Prostate gland (tissue), 2 donors: ENCODE measurements at places on chromosomes 2 and 18.
A peak's percentile ranks its signal among the peaks of the same experiment; 100 is the strongest.

DNA sequence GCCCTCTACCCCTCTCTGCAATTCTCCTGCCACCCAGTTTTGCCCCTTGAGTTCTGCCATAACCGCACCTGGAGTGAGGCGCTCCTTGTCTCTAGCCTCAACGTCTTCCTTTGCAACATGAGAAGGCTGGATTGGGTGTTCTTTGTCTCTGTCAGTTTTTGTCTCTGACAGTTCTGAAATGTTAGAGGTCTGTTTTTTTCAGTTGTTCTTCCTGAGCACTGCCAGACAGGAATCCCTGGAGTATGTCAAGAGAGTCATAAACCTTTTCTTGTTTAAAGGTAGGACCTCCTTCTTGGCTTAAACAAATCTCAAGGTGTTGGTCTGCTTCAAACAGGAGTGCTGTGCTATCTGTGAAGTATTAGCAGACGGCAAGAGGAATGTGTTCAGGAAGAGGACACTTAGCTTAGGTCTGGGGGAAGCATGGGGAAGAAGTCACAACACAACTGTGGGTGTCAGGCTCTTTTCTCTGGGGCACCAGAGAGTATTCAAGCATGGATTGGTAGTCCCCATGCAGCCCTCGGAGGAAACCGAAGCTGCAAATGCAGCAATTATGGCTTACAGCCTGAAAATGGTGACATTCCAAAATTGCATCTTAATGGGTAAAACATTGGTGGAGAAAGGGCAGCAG is 32.3 kb downstream of the AFF3 start:
- H3K36me3 ChIP-seq = no peaks in the 10 kb centered on the region
- H3K27me3 ChIP-seq = no peaks in the 10 kb centered on the region
- H3K4me1 ChIP-seq = peaks cover 6% of the 10 kb centered on the region
- no peak for DNase-seq
- H3K4me3 ChIP-seq = no peak overlapping the region
- H3K27ac ChIP-seq = no peak overlapping the region

DNA sequence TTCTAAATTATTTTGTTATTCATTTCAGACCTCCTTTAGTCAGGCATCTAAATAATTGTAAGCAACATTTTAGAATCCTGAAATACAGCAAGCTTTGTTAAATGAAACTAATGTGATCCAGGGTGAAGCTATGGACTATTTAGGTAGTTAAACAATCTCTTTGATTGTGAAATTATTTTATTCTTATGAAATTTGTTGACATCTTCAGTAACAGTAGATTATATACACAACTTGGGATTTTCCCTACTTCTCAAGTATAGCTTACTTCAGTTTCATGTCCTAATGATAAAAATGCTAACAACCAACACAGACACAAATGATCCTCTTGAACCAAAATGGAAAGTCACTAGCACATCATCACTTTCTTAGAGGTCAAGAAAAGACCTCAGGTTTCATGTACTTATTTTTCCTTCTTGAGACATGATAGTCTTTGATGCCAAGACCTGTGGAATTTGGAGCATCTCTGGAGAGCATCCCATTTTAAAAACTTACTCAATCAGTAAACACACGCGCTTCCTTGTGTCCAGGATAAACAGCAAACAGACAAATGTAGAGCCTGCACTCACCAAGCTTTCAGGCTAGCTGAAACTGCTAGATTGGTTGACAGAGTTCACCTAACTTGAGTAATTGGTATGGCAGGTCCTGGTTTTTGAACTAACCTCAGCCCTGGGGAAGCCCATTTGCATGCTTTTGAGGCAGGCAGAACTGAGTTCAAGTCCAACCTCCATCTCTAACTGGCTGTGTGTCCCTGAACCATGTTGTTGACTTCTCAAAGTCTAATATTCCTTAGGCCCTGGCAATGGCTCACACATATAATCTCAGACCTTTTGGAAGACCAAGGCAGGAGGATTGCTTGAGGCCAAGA is 47.8 kb downstream of the KCTD18 start:
- no peak overlapping the region for H3K27ac ChIP-seq
- no peaks in the 10 kb centered on the region for H3K4me1 ChIP-seq
- no peaks in the 10 kb centered on the region for H3K36me3 ChIP-seq
- H3K4me3 ChIP-seq = no peak overlapping the region
- no peak for DNase-seq

GRCh38 chr18:23986600-23987359 is 27.8 kb upstream of the TTC39C start:
- H3K27ac ChIP-seq = no peak overlapping the region
- no peaks in the 10 kb centered on the region for H3K27me3 ChIP-seq
- no peaks in the 10 kb centered on the region for H3K36me3 ChIP-seq
- H3K4me1 ChIP-seq = no peaks in the 10 kb centered on the region

- no peaks in the 10 kb centered on the region for H3K4me1 ChIP-seq
- no peak for DNase-seq
- no peaks in the 10 kb centered on the region for H3K27me3 ChIP-seq
- H3K27ac ChIP-seq = no peak overlapping the region
- no peaks in the 10 kb centered on the region for H3K36me3 ChIP-seq
Observed at GRCh38 chr2:6309415-6310255, 556.1 kb downstream of the CMPK2 start.

- H3K27ac ChIP-seq = no peak overlapping the region
- no peaks in the 10 kb centered on the region for H3K36me3 ChIP-seq
- no peak for DNase-seq
- H3K4me1 ChIP-seq = no peaks in the 10 kb centered on the region
- H3K4me3 ChIP-seq = no peak overlapping the region
- no peaks in the 10 kb centered on the region for H3K27me3 ChIP-seq
Observed at GRCh38 chr2:134099273-134099672, 154.6 kb upstream of the MGAT5 start.

DNA sequence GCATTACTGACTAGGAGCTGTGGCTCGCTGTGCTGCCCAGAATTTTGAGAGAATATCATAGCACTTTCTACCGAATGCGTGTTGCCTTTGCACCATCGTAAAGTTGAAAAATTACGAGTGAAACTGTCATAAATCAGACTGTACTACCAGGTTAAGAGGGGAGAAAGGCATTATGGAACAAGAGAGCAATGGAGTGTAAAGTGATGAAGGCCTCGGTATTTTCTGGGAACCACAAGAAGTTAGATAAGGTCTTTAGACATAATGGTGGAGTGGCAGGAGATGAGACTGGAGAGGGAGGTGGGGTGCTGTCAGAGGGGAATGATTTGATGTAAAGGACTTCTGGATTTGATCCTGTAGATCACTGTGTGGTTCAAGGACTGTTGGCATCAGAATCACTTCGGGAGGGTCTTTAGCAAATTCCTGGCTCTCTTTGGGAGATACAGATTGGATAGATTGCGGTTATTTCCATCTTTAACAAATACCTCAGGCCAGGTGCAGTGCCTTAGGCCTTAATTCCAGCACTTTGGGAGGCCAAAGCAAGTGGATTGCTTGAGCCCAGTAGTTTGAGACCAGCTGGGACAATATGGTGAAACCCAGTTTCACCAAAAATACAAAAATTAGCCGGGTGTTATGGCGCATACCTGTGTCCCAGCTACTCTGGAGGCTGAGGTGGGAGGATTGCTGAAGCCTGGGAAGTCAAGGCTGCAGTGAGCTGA is 4.9 kb upstream of the ADGRF3 start:
- H3K27ac ChIP-seq = no peak overlapping the region
- no peak for DNase-seq
- no peak overlapping the region for H3K4me3 ChIP-seq
- H3K36me3 ChIP-seq = no peaks in the 10 kb centered on the region
- no peaks in the 10 kb centered on the region for H3K27me3 ChIP-seq

DNA sequence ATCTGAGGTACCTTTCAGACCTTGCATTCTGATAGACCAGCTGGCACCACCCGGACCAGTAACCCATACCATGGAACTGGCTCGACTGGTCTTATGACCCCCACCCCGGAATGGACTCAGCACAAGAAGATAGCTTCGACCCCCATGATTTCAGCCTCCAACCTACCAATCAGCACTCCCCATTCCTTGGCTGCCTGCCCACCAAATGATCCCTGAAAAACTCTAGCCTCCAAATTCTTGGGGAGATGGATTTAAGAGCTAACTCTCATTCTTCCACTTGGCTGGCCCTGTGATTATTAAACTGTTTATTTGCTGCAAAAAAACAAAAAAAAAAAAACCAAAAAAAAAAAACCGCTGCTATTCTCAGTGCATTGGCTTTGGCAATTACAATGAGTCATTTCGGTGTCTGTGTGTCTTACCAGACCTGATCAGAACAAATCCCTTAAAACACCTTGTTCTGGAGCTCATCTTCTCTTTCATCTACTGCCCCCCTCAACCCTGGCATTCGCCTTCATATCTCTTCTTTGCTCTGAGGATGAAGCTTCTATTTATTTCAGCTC is 60.1 kb upstream of the KIF5C start:
- H3K36me3 ChIP-seq = no peaks in the 10 kb centered on the region
- H3K4me1 ChIP-seq = no peaks in the 10 kb centered on the region
- no peaks in the 10 kb centered on the region for H3K27me3 ChIP-seq

DNA sequence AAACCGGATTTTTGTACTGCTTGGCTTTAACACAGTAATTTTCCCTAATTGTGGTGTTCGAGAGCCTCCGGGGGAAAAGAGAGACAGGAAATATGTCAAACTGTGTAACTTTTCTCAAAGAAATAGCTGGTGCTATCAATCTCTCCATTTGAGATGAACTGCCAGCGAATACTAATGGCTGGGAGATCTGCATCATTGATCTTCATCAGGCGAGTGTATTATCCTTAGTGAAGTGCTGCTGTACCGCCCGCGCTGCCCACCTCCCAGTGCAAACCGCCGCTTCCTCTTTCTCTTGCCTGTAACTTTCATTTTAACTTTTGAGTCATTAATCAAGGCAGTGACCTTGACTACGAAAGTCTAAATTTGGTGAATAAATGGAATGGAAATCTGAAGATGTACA is 246.1 kb upstream of the ST6GAL2 start:
- H3K4me3 ChIP-seq = no peak overlapping the region
- H3K27ac ChIP-seq = no peak overlapping the region
- no peak for DNase-seq
- no peaks in the 10 kb centered on the region for H3K27me3 ChIP-seq
- no peaks in the 10 kb centered on the region for H3K4me1 ChIP-seq

DNA sequence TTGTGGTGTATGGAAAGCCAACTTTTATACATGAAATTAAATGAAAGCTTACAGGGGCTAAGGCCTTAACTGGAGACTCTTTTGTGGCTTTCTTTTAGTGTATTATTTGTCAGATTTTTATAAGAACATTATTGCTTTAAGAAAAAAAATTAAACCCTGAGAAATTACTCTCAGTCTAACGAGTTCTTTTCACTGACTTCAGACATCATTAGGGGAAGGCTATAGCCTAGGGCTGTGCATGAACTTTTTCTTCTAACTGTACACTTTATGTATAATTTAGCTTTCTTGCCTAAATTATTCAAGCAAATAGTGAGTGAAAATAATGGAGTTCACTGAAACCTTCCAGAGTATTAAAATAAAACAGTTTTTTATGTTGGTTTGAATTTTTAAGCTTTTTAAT is 151.1 kb upstream of the MEIS1 start:
- no peaks in the 10 kb centered on the region for H3K4me1 ChIP-seq
- no peak for DNase-seq
- H3K36me3 ChIP-seq = no peaks in the 10 kb centered on the region
- H3K4me3 ChIP-seq = no peak overlapping the region
- no peak overlapping the region for H3K27ac ChIP-seq
- H3K27me3 ChIP-seq = no peaks in the 10 kb centered on the region

DNA sequence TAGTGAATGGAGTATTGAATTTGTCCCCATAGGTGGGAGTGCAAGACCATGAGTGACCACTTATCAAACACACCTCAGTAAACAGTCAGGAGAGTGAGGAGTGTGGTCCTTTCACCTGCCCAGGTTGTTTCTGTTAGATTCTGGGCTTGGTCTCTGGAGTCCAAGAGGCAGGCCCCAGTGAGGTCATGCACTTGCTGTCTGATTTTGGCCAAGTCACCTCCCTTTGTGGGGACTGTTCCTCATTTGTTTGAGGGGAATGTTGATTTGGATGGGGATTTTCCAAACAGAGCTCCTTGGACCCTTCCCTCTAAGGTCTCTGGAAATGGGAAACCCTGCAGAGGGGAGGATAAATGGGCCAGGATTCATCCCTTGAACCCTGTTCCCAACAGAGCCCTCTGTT is 7.3 kb downstream of the IL1RN start:
- H3K4me1 ChIP-seq = no peaks in the 10 kb centered on the region
- H3K27me3 ChIP-seq = no peaks in the 10 kb centered on the region
- H3K4me3 ChIP-seq = no peak overlapping the region

DNA sequence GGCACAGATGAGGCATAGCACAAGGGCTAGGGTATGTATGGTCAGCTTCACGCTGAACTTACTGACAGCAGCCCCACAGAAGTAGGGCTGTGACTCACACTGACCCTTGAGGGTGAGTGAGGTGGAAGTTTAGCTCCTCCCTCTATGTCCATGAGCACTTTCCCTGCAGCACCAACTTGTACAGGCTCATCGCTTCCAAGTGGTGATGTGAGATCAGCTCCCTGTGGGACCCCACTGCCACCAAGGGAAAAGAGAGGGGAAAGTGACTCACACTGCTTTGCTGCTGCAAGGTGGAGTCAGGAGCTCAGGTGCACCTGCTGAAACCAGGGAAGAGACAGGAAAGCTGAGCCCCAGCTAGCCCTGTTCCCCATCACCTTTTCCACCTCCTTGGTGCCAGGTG is 91.5 kb downstream of the TEX51 start:
- no peak overlapping the region for H3K27ac ChIP-seq
- H3K36me3 ChIP-seq = no peaks in the 10 kb centered on the region
- peaks cover 5% of the 10 kb centered on the region for H3K27me3 ChIP-seq
- H3K4me1 ChIP-seq = no peaks in the 10 kb centered on the region

DNA sequence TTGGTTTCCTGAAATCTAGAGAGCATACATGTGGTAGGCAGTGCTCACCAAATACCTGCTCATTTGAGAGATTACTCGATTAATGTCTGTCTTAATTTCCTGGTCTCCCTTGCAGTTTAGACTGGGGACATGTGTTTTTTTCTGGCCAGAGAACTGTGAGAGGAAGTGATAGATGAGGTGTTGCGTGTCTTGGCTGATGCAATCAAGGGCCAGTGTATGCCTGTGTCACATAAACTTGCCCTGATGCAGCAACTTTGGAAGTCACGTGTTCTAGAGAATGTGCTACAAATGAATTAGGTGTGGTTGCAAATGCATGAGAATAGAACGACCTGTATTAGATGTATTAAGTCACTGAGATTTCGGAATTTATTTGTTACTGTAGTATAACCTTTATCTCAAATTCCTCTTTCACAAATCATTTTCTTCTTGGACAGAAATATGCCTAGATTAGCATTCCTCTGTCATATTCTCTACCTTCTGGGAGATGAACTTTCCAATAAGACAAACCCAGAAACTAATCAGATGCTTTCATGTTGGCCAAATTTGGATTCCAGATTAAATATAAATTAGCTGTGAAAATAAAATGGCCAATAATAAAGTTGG is 9.9 kb upstream of the IL1A start:
- no peak overlapping the region for H3K27ac ChIP-seq
- H3K4me1 ChIP-seq = no peaks in the 10 kb centered on the region
- no peaks in the 10 kb centered on the region for H3K36me3 ChIP-seq
- peak; percentile 10 for DNase-seq
- no peaks in the 10 kb centered on the region for H3K27me3 ChIP-seq

GRCh38 chr18:274313-274712 is 6.5 kb upstream of the THOC1 start:
- H3K4me3 ChIP-seq = no peak overlapping the region
- H3K36me3 ChIP-seq = no peaks in the 10 kb centered on the region
- H3K27me3 ChIP-seq = no peaks in the 10 kb centered on the region
- no peak overlapping the region for H3K27ac ChIP-seq
- DNase-seq = no peak
